Urinary bladder (tissue), 4 donors: ENCODE measurements at places on chromosomes 7 and 10. TPM values are rescaled to one million over a fixed set of nuclear protein-coding genes. Genes with fewer than 3 reads are reported as not detected.

The HDAC9 gene
- 61.6 TPM for total RNA-seq

DNA sequence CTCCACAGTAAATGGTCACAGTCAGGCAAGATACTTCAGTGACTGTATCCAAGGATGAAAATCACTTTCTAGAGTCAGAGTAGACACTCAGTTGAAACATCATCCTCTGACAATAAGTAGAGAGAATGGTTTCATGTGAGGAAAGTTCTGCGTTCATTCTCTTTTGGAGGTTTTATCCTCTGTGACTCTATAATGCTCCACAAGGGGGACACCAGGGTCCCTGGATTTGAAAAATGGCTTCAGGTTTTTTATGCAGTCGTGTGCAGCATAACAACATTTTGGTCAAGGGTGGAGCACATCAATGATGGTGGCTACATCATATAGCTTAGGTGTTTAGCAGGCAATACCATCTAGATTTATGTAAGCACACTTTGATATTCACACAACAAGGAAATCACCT is 40.4 kb downstream of the TMEM168 start:
- no peak for DNase-seq

DNA sequence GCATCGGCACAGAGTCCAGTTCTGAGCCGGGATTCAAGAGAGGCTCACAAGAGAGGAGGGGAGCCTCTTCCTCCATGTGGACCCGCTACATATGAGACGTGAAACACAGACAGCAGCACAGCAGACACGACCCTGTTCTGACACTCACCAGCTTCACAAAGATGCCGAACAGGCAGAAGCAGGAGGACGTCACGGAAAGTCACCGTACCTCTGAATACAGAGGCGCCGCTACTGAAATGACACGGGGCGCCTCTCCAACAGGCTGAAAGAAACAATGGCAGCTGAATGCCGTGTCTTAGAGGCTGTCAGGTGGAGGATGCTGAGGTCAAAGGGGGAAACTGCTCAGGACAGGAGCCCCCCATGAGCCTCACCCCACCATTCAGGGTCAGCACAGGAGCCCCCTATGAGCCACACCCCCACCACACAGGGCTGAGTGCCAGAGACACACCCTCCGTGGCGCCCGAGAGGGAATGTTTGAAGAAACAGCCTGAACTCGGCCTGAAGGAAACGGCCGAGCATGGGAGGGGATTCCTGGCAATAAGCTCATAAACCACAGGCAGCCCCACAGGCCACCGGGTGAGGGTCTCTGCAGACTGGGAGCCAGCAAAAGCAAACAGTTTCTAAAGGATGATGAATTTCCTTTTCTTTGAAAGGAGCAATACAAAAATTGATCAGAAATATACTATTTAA is 510.3 kb downstream of the PTPRN2 start:
- no peak for DNase-seq

DNA sequence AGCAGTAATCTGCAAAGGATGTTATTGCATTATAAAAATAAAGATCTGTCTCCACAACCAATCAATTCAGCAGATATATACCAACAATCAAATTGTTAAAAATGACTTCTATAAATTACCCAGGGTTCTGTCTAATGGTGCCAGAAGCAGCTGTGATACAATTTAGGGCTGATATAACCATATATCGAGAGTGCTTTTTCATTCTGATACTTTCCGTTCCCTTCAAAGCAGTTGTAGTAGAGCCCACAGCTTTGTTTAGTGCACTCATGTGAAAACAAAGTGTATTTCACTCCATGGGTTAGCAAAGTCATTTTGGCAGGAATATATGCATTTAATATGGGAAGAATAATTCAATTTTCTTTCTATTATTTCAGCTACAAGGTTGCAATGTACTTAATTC is 83.1 kb upstream of the CHCHD3 start:
- no peak for DNase-seq

DNA sequence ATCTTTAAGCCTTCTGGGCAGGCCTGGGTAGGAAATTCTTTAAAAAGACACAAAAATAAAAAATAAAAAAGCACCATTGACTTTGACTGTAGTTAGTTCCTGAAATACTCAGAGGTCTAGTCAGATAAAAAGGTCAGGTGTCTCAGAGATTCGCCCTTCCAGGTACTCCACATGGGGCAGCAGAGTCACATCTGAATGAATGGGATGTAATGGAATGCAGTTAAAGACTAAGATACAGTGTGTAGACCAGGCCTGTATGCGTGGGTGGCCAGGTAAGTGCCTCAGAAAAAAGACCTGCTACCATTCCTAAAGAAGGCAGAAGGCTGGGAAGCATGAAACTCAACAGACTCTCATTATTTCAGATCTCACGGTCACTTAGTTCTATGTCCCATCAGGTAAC is 68.6 kb upstream of the SEM1 start:
- no peak for DNase-seq

DNA sequence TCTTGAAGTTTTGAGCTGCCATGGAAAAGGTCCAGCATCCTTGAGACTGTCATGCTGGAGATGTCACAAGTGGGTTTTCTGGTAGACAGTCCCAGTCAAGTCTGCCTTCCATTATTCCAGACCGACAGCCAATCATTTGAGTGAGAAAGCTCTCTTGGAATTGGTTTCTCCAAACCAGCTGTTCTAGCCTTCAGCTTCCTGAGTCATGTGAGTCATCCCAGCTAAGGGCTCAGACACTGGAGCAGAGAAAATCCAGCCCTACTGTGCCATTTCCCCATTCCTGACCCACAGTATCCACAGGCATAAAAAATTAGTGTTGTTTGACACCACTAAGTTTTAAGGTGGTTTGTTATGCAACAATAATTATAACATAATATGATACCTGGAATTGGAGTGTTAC is 219.0 kb downstream of the ADRA2A start:
- DNase-seq, result no peak

DNA sequence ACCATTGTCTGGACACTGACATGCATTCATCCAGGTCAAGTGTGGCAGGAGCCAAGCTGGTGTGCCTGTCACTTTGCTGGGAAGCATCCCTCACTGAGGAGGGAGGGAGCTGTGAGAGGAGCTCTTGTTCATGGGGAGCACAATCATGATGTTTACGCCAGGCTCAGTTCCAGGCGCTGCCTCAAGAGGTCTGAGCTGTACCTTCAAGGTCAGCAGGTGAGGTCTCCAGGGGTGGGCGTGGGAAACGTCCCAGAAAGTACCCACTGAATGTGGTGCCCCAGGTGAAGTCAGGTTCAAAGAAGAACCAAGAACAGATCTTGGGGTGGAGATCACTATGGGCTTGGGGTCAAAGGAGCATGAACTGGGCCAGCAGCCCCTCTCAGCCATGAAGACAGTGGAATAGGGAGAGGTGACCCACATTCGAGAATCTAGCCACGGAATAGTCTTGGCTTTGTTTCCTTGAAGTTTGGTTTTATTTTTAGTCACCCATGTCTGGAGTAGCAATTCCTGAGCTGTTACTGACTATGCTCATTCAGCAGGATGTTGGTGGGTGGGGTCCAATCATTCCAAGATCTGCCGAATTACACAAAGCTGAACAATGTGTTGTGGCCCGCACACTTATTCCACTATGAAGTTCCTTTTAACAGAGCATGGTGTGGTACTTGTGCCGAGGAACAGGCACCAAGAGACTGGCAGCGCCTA is 29.3 kb downstream of the NPS start:
- DNase-seq, result no peak
